Omental fat pad (tissue), 4 donors: ENCODE measurements at places on chromosomes 4 and X.

DNA sequence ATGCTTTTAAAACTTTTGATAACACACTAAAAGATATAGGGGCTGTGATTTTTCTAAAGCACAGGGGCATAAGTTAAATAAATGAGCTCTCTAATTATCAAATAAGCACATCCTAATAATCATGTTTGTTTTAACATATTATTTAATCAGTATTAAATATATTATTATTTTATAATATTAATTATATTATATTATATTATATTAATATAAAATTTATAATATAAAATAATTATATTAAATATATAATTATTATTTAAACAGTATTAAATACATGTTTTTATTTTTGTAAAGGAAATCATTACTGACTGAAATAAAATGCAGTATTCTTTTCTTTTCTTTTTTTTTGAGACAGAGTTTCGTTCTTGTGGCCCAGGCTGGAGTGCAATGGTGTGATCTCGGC lies 136.5 kb downstream of the IL15 start:
- DNase-seq = no peak

DNA sequence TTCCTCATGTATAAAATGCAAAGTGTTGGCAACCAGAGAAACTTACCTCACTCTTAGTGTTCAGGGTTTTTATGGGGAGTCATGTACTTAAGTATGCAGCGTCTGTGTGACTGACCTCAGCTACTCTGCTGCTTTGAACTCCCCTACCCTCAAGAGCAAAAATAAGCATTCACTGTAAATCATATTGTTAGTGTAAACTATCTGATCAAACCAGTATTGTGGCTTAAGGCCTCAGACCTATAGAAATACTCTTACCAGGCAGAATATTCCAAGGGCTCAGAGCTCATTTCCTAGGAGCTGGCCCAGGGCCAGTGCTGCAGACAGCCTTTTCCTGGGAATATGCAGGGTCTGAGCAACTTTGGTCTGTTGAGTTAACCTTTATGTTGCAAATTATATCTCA lies 453.1 kb downstream of the CCSER1 start:
- no peak for DNase-seq

DNA sequence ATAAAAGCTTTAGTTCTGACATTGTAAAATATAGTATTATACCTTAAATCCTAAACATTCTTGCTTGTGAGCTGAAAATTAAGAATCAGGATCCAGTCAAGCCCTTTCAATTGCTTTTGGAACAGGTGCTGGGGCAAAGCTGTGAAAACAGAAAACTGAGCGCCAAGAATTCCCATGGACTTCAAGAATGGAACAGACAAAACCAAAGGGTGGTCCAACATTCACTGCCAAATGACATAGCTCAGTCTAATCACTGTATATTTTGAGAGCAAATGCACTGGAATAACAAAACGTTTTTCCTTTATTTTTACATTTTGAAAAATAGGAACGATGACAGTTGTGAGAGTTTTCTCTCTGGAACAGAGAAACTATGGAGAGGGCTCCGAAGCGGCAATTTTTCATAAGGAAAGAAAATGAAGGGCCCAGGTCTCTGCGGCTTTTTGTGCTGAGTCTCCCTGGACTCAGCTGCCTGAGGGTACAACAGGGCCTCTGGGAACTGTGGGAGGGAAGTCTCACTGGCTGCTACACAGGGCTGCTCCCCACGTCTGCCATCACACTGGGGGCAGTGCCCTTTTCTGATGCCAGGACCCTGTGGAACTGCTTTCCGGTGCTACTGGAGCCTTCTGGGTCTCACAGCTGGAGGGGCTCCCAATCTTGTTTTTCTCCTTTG lies 56.0 kb upstream of the BMPR1B start:
- no peak for DNase-seq

- no peak for DNase-seq
Observed at GRCh38 chrX:134938682-134939081, 52.1 kb upstream of the SMIM10 start.

- no peak for DNase-seq
Observed at GRCh38 chr4:107599841-107600240, 120.2 kb downstream of the PAPSS1 start.

DNA sequence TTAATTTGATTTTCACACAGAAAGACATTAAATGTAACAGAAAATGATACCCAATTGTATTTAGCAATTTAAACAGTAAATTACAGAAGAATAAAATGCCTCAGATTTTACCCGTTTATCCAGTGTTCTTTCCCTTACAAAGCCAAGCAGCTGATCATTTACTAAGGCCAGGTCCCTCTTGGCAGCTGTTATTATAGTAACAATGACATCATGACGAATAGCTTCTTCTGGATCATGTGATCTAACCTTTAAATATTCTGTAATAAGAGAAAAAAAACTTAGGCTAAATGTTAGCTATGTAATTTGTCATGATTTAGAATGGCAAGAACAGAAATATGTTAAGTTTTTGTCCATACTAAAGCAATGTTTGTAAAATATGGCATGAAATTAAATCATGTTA lies 69.4 kb downstream of the PDS5A start:
- DNase-seq = no peak

DNA sequence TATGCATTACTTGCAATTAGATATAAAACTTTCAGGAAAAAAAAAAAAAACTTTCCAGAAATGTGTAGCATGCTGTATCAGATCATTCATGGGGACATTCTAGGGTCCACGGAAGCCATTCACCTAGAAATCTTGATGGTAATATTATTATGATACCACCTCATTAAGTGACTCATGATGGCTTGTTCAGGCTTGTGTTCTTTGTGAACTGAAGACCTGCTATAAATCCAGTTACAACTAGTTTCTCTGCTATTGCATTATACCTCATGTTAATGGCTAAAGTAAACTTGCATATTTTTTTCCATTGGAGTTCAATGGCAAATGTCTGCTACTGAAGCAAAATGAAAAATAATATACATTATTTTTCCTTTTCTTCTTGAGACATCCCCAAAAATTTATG lies 35.3 kb upstream of the PTPN13 start:
- DNase-seq = no peak

DNA sequence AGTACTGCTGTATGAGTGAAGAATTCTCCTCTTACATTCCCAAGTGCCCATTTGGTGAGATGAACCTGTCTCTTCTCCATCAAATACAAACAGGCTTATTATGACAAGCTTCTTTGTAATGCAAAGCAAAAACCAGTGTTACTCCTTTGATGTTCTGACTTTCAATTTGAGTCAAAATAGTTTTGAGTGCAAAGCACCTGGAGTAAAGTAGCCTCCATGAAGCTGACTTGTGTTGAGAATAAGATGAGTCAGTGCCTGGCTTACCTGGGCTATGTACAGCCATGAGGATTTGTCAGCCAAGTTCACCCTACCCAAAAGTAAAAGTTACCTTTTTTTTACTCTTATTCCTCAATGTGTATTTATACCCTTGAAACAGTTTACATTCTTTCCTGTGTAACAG lies 132.5 kb upstream of the FMR1 start:
- no peak for DNase-seq

DNA sequence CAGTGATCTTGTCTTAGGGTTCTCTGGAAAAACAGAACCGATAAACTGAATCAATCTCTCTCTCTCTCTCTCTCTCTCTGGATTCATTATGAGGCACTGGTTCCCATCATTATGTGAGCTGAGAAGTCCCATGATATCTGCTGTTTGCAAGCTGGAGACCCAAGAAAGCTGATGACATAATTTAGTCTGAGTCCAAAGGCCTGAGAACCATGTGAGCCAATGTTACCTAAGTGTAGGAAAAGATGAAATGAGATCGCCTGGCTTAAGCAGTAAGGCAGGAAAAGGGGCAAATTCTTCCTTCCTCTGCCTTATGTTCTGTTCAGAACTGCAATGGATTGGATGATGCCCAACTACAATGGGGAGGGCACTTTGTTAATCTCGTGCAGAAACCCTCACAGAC lies 207.4 kb downstream of the RBM46 start:
- no peak for DNase-seq

DNA sequence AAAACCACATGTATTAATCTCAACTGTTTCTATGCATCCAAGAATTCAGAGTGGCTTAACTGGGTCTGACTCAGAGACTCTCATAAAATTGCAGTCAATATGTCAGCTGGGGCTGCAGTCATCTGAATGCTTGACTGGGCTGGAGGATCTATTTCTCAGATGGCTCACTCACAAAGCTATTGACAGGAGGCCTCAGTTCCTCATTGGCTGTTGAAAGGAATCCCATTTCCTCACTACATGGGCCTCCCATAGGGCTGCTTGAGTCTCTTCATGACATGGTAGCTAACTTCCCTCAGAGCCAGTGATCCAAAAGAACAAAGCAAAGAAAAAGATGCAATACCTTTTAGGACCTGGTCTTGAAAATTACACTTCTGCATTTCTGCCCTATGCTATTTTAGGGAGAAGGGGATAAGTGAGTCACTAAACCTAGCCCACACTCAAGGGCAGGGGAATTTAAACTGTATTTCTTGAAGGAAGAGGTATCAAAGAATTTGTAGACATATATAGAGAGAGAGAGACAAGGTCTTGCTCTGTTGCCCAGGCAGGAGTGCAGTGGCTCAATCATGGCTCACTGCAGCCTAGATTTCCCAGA lies 9.8 kb downstream of the SCFD2 start:
- no peak for DNase-seq

GRCh38 chr4:10011277-10011676 lies 10.0 kb downstream of the SLC2A9 start:
- DNase-seq = no peak

GRCh38 chrX:10574663-10575062 lies 45.7 kb downstream of the MID1 start:
- DNase-seq = no peak

- DNase-seq = no peak
Observed at GRCh38 chr4:48570646-48571220, 80.7 kb downstream of the ZAR1 start.

- DNase-seq = no peak
Observed at GRCh38 chrX:69919749-69920148, 130.0 kb downstream of the AWAT2 start.

- DNase-seq = no peak
Observed at GRCh38 chr4:100657187-100657586, 139.4 kb upstream of the EMCN start.

- no peak for DNase-seq
Observed at GRCh38 chr4:149121023-149121404, 678.8 kb upstream of the NR3C2 start.

DNA sequence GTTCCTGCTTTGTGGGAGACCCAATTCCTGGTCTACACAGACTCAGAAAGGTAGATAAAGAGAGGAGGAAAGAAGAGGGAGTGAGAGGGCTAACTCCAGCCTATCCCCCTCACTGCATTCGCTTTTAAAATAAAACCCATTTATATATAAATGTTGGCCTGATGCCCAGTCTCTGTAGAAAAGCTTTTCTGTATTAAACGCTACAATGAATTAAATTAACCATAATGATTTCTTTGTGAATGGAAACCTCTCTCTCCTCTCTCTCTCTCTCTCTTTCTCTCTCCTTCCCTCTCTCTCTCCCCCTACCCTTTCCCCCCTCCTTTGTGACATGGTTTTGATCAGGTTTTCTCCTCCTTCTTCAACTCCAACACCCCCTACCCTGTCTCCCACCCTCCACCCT lies 34.8 kb downstream of the PJA1 start:
- no peak for DNase-seq

- no peak for DNase-seq
Observed at GRCh38 chr4:138348055-138348454, 105.9 kb upstream of the SLC7A11 start.

- DNase-seq = no peak
Observed at GRCh38 chr4:176242764-176243347, 26.2 kb downstream of the ASB5 start.

DNA sequence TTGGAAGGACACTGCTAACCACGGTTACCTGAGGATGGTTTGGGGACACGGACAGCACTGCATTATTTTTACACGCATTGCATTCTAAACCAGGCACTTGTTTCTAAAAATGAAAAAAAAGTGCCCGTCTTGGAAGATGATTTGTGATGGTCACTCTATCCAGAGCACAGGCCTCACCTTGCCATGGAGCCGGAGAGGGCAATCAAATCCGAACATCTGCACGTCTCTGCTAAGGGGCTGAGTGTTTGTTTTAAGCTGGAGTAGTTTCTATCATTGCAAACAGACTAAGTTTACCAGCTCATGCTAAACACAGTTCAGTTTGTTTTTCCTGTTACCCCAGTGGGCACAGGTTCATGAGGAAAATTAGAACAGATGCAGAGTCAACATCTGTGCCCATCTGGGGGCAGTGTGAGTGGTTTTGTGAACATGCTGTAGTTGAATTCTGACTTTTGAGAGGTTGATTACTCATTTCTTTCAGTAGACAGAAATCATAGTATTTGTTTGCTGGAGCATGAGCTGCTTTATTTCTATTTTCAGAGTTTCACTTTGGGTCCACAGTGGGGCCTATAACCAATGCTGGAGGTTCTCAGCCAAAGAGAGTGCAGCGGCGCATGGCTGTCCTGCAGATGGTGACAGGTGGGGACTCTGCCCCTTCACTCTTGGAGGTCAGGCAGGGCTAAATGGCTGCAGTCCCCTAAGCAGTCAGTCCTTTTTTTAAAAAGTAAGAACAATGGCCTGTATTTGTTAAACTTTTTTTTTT lies 65.4 kb upstream of the ENPP6 start:
- DNase-seq = no peak

- no peak for DNase-seq
Observed at GRCh38 chrX:53077207-53078197, 4.7 kb upstream of the TSPYL2 start.

GRCh38 chr4:154004016-154004415 lies 215.1 kb upstream of the SFRP2 start:
- DNase-seq = no peak
